A549 treated with dexamethasone at 1 μM for 4 hours (cell line): ENCODE measurements at places on chromosomes 1 and 21. TPM values are rescaled to one million over a fixed set of nuclear protein-coding genes. Genes with fewer than 3 reads are reported as not detected.

The MR1 gene
- total RNA-seq = 5.4 to 6.6 TPM (median 6.0 TPM) in 5 replicates

The MPC2 gene
- 50.2 to 83.4 TPM (median 73.6 TPM) in 5 replicates for total RNA-seq

The TLCD4 gene
- 6.3 to 15.6 TPM (median 11.1 TPM) in 5 replicates for total RNA-seq

The MAB21L3 gene
- total RNA-seq = 0.02 TPM in 1 of 5 replicates, not detected in the others

The S100A16 gene
- 467 to 520 TPM (median 496 TPM) in 5 replicates for total RNA-seq

The EPHB2 gene
- total RNA-seq = 26.7 to 43.4 TPM (median 38.6 TPM) in 5 replicates

The SCYL3 gene
- 2.6 to 3.1 TPM (median 3.0 TPM) in 5 replicates for total RNA-seq
